ENCODE measurements at places on chromosomes 11 and 22.
A peak's percentile ranks its signal among the peaks of the same experiment; 100 is the strongest.

GRCh38 chr11:95531116-95531515, 258.5 kb downstream of the FAM76B start:
- DNase-seq: no peak

GRCh38 chr11:128568166-128568778, 19.1 kb downstream of the ETS1 start:
- DNase-seq: no peak

- peak; percentile 90 for DNase-seq
Measured at GRCh38 chr22:30705710-30706651, 11.3 kb downstream of the OSBP2 start.

GRCh38 chr11:30433831-30434230, 110.9 kb downstream of the ARL14EP start:
- no peak for DNase-seq

DNA sequence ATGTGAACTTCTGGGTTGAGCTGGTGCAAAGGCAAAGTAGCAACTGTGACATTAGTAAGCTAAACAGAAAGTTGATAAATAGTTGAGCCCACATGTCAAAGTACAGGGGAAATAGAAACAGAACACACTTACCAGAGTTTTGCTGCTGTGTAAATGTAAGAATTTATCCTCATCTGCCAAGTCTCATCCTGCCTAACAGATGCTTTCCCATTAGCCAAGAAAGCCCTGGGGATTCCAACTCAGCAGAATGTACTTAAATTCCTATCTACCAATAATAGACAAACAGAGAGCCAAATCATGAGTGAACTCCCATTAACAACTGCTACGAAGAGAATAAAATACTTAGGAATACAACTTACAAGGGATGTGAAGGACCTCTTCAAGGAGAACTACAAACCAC, 7.3 kb upstream of the OR51A2 start:
- DNase-seq: no peak

DNA sequence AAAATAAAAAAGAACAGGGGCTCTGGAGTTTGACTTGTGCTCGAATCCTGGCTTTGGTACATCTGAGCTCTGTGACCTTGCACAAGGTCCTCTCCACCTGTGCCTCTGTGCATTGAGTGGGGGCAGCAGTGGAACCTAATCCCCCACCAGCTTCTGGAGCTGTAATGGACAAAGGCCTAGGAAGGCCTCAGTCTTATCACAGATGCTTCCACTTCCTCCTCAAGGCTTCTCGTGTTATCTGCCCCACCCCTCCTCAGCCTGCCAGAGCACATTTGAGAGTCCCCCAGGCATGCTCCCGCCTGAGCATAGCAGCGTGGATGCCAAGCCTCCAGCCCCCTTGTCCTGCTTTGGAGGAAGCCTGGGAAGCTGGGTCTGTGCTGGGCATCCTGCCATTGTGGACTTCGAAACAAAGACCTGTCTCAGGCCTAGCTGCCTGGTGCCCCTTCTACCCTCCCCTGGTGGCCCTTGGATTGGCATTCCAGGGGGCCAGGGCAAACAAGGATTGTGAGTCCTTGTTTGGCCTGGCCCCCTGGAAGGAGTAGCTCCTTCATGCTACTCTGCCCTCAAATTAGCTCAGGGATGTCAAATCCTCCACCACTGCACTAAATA, 15.0 kb downstream of the SLC35E4 start:
- DNase-seq: no peak

- DNase-seq: no peak
Measured at GRCh38 chr22:50546326-50547262, 895 bp downstream of the KLHDC7B start.

GRCh38 chr22:29473001-29473400, 7.0 kb upstream of the NEFH start:
- no peak for DNase-seq

Data from HS-5 (cell line).